Left hindlimb (tissue), 1 donor: ENCODE measurements at places on chromosomes 11 and 22.
A peak's percentile ranks its signal among the peaks of the same experiment; 100 is the strongest.

GRCh38 chr11:8685306-8685705 lies 2.7 kb downstream of the RPL27A start:
- DNase-seq = no peak

- peak; percentile 54 for DNase-seq
These were observed 56.5 kb upstream of the CABP7 start for GRCh38 chr22:29663180-29663821.

DNA sequence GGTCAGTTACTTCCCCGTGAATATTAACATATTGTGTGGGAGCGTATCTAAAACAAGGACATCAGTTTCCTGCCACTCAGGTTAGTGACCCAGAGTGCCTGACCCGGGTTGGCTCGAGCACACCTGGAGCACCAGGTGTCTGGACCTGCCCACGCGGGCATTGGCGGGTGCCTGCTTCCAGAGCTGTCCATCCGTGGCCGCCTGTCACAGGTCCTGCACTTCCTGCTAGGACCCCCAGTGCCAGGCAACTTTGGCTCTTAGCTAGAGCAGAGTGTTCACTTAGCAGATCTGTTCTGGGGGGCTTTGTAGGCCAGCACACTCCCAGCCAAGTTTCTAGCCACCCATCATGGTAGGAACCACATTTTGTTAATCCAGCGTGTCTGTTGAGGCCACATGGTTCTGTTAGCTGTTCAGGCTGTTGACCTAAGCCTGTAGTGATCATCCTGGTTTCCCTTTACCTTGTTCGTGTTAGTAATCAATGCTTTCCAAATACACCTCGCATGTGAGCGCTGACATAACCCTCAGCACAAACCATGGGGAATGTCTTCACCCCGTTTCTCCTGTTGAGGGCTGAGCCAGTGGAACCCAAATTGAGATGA lies 29.5 kb downstream of the MOV10L1 start:
- DNase-seq = no peak

GRCh38 chr11:100687054-100687629 lies at the start of gene ARHGAP42:
TSS of gene ARHGAP42 (plus strand) at chr11:100687288. CDS start at chr11:100687679, 391 bp downstream.
- peak; percentile 85 for DNase-seq

DNA sequence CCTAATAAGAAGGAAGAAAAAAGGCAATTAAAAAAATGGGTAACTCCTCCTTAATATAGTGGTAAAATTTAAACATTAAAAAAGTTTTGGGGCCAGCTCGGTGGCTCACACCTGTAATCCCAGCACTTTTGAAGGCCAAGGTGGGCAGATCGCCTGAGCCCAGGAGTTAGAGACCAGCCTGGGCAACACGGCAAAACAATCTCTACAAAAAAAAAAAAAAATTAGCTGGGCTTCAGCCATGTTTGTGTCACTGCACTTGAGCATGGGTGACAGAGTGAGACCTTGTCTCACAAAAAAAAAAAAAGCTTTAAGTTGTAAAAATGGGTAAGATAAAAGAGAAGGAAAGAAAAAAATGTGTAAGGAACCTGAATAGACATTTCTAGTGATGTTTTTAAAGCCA lies 11.3 kb upstream of the FBXO3 start:
- DNase-seq = no peak

- DNase-seq = no peak
These were observed 612 bp downstream of the GTSE1 start for GRCh38 chr22:46297151-46297812.

DNA sequence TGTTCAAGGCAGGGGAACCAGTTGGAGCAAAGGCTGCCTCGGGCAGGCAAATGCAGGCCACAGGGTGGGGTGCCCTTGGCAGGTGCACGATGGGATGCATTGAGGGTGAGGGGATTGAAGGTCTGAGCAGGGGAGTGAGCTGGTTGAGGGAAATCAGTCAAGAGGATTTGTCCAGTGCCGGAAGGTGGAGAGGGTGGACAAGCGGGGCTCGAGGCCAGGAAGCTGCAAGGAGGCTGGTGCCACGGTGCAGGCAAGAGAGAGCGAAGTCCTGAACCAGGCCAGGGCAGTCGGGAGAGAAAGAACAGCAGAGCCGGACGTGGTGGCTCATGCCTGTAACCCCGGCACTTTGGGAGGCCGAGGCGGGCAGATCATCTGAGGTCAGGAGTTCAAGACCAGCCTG lies 10.4 kb upstream of the MS4A10 start:
- no peak for DNase-seq

DNA sequence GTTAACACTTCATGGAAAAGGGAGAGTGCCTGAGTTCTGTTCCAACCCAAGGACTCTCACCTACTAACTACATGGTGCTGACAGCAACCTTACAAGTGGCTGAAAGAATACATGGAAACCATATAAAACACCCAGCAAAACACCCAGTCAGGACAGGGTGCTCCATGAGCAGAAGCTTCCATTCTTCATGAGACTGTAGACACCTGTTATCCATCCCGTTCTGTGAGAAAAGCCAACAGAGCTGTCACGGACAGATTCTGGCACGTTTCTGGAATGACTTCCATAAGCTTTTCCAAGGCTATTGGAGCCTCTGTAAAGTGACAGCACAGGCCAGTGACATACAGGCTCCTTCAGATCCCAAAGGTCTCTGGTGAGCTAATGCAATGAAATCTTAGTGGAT lies 23.2 kb downstream of the PRR14L start:
- no peak for DNase-seq
